ENCODE measurements at places on chromosomes 7 and 10. TPM values are rescaled to one million over a fixed set of nuclear protein-coding genes. Genes with fewer than 3 reads are reported as not detected.

Gene PTF1A
- not detected for total RNA-seq

Gene NPY4R2
- not detected for total RNA-seq

Gene TEX47
- 0.24 TPM for total RNA-seq

Gene GPR146
- 12.6 TPM for total RNA-seq

Gene FAM25G
- not detected for total RNA-seq

Gene GJD4
- not detected for total RNA-seq

Gene PGAM2
- total RNA-seq: 322 TPM

Gene GPR22
- 25.4 TPM for total RNA-seq

Gene BBS9
- total RNA-seq: 8.7 TPM

Gene LRRC17
- total RNA-seq: 1.8 TPM

Gene NEURL1
- total RNA-seq: 0.54 TPM

Gene SMARCD3
- total RNA-seq: 112 TPM

Gene STAG3
- total RNA-seq: 0.43 TPM

Gene RET
- 0.94 TPM for total RNA-seq

Gene EPHA1
- not detected for total RNA-seq

Gene VWDE
- 0.38 TPM for total RNA-seq

Gene GRM3
- total RNA-seq: 0.22 TPM

Gene PSD
- total RNA-seq: 1.7 TPM

Gene PHYHIPL
- 0.19 TPM for total RNA-seq

Gene CREB5
- 43.1 TPM for total RNA-seq

Gene PSTK
- 2.3 TPM for total RNA-seq

Gene TSPAN13
- 13.5 TPM for total RNA-seq

Gene TLX1
- not detected for total RNA-seq

Gene PTPN20
- 16.3 TPM for total RNA-seq

Gene DLX6
- not detected for total RNA-seq

Gene TMEM229A
- 0.24 TPM for total RNA-seq

Gene KCNMA1
- total RNA-seq: 2.0 TPM

Gene CLCN1
- total RNA-seq: not detected

Gene TAS2R4
- 0.54 TPM for total RNA-seq

Gene WDR86
- total RNA-seq: not detected

Gene FRA10AC1
- total RNA-seq: 21.1 TPM
